ENCODE measurements at places on chromosomes 7 and 10. TPM values are rescaled to one million over a fixed set of nuclear protein-coding genes. Genes with fewer than 3 reads are reported as not detected.

DNA sequence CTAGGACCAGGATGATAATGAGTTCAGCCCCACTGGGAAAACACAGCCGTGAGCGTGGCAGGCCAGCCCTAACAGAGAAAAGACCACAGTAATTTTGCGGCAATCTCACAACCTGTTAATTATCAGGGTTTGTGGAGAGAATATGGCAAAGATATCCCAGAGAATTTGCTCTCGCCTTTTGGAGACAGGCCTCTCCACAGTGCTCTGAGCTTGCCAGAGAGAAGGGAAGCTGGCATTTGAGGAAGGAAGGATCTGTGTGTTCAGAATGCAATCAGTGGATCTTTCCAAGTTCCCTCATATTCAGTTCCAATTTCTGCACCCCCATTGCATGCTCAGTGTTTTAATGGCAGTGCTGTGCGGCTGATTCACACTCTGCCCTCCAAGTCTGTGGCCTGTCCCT is 60.2 kb downstream of the PLPP4 start:
- DNase-seq, result no peak

GRCh38 chr7:18798088-18798906 is 302.7 kb downstream of the HDAC9 start:
- no peak for DNase-seq

DNA sequence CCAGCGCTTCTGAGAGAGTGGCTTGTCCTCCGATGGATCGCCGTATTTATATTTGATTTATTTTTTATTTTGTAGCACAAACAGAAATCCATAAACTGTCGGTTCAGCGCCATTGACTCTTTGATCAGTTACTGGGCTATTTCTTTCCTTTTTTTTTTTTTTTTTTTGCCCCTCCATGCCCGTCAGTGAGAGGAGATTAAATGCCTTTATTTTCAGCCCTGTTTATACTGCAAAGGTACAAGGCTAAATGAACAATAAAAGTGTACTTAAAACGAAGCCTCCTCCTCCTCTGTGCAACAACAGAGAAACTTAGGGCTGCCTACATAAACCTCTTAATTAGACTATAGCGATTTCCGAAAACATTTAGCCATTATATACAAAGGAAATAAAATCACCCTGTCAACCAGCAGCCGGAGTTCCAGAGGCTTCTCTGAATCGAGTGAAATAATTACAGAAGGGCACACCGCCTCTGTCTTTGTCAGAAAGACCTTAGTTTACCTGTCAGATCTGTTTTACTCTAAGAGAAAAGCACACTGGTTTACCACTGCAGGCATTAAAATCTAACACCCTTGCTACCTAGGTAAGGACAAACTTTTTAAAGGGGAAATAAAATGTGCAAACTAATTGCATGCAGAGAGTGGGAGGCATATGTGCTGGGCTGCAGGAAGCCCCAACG is 3.5 kb downstream of the EBF3 start:
- no peak for DNase-seq

DNA sequence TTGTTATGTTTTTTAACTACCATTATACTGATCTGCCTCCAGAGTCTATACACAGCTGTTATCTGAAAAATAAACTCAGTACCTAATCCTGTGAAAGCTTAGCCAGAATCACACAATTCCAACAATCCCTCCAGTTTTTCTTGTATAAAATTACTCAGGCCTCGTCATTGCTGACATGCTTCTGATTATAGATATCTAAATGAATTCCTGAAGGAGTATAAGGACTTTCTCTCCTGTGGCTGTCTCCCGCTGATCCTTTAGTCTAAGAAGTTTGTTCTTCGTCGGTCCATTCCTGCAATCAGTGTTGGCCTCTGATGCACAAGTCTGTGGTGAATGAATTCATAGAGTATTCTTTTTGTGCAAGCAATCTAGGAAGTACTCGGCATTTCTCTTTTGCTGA is 288.9 kb upstream of the SEMA3C start:
- DNase-seq, result no peak

GRCh38 chr10:114077347-114077746 is 33.7 kb downstream of the ADRB1 start:
- no peak for DNase-seq

CLIP2 gene
- total RNA-seq, result 13.7 TPM

ZNF804B gene
- total RNA-seq, result not detected

DNA sequence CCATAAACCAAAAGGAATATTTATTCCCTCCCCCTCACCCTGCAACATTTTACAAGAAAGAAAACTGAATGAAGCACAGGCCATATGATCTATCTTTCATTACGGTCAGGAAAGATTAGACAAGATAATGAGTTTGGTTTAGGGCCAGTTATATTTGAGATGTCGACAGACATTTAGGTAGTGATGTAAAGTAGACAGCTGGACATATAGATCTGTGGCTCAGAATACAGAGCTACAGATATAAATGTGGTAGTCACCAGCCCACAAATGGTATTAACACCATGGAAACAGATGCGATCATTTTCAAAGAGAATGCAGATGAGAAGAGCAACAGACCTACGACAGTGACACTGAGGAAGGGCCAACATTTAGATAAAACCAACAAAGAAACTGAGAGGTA is 142.5 kb downstream of the SRPK2 start:
- no peak for DNase-seq

GRCh38 chr7:27693794-27694193 is 31.1 kb upstream of the HIBADH start:
- DNase-seq, result no peak

GRCh38 chr10:132353456-132354355 is 21.7 kb downstream of the LRRC27 start:
- no peak for DNase-seq
